ENCODE measurements at places on chromosomes 7 and 10.

DNA sequence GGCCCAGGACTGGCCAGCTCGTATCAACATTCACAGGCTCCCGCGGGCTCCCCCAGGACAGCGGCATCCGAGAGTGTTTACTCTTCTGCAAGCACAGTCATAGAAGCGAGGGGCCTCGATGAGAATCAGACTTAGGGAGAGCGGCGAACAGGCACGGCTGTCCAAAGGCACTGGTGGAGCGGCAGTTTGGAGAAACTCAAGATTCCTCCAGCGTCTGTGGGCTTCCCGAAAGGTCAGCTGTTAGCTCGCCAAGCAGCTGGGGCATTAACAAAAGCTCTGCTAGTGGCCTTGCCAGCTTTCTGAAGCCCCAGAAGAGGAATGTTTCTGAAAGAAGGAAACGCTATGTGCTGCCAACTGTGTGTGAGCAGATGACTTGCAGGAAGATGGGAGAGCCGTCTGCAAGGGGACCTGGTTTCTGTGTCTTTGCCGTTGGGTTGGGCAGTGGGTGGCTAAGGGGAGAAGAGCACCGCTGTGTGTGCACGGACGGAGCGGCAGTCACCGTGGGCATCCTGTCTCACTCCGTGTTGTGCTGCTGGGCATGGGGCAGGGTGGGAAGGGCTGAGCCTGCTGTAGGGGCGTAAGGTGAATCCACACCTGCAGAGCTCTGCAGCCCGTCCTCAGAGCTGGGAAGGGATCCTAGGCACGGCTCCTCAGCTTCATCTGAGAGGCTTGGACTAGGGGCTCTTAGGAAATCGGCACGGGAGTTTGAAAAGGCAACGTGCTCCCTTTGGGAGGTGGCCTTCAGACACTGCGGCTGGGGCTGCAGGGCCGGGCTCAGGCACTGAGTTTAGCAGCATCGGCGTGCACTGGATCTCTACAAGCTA is 42.1 kb downstream of the AMZ1 start:
- no peaks in the 10 kb centered on the region for H3K4me1 ChIP-seq
- no peak for DNase-seq
- H3K4me3 ChIP-seq = no peak overlapping the region
- H3K36me3 ChIP-seq = no peaks in the 10 kb centered on the region
- no peaks in the 10 kb centered on the region for H3K27me3 ChIP-seq

GRCh38 chr7:133458688-133459087 is 205.8 kb downstream of the EXOC4 start:
- no peaks in the 10 kb centered on the region for H3K36me3 ChIP-seq
- no peak overlapping the region for H3K27ac ChIP-seq

DNA sequence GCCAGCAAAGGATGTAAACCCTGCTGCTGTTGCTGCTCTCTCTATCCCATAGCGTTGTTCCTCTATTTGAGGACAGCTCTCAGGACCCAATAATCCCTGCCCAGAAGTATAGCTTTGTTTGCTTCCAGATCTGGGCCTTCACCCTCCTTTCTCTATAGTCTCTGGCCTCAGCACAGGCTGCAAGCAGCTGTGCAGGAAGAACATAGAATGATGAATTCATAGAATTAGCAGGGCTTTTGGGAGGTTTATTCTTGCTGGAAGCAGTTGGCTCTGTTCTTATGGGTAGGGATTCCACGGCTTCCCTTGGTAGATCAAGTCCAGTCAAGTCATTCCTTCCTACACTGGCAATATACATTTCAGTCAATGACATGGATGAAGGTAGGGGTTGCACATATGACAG is 354.7 kb downstream of the HPSE2 start:
- H3K4me3 ChIP-seq = no peak overlapping the region
- H3K4me1 ChIP-seq = no peaks in the 10 kb centered on the region
- no peaks in the 10 kb centered on the region for H3K27me3 ChIP-seq
- no peak for DNase-seq
- H3K27ac ChIP-seq = no peak overlapping the region

DNA sequence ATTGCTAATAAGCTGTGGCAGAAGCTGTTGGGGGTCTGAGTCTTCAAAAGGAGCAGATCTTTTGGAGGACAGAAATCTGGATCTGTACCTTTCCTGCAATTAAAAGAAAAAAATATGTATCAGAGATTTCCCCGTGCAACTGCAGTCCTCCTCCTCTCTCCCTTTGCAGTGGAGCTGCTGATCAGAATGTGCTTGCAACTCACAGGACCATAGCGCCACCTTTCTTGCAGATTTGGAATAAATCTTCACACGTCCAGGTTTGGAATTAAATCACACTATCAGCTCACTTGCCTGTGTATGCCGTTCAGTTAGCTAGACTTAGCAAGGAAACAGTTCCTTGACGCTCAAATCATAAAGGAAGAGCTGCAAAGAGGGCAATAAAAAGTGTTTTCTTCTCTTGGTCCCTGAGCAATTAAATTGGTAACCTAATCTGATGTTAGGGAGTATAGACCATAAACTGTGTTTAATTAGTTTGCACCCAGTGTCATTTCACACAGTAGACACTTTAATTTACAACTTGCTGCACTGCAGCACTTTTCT is 77.4 kb downstream of the PON1 start:
- no peaks in the 10 kb centered on the region for H3K36me3 ChIP-seq

- H3K27ac ChIP-seq = no peak overlapping the region
- no peaks in the 10 kb centered on the region for H3K4me1 ChIP-seq
- no peak for DNase-seq
Measured at GRCh38 chr7:69430384-69431021, 167.8 kb upstream of the AUTS2 start.

DNA sequence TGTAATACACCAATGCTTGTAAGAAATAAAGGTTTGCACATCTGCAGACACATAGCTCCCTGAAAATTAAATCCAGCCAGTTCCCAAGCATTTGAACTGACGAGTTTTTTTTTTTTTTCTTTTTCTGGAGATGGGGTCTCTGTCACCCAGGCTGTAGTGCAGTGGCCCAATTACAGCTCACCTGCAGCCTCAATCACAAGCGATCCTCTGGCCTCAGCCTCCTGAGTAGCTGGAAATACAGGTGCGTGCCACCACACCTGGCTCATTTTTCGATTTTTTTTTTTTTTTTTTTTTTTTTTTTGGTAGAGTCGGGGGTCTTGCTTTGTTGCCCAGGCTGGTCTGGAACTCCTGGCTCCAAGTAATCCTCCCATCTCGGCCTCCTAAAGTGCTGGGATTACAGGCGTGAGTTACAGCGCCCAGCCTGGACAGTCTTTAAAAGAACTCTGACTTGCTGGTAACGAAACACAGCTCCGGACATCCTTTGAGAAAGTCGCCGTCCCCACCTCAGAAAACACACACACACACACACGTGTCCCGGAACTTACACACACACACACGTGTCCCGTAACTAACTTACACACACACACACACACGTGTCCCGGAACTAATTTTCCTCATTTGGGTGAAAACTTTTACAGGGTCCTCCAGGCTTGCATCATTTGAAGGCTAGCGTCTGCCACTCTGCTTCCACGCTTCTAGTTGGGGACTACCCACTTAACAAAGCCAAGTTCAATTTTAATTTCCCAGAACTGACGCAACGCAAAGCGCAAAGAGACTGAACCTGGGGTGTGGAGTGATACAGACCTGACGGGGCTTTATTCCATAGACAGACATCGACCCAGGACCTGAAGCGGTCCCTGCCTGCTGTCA is 18.6 kb downstream of the OCM2 start:
- no peaks in the 10 kb centered on the region for H3K36me3 ChIP-seq
- H3K4me3 ChIP-seq = peak overlapping the region; percentile 89
- DNase-seq = no peak
- H3K27ac ChIP-seq = peak overlapping the region; percentile 64

- no peak overlapping the region for H3K4me3 ChIP-seq
- no peaks in the 10 kb centered on the region for H3K36me3 ChIP-seq
- H3K27ac ChIP-seq = no peak overlapping the region
- no peaks in the 10 kb centered on the region for H3K4me1 ChIP-seq
Measured at GRCh38 chr10:15448598-15448997, 77.5 kb upstream of the FAM171A1 start.

- H3K4me3 ChIP-seq = no peak overlapping the region
- H3K27me3 ChIP-seq = no peaks in the 10 kb centered on the region
- no peak overlapping the region for H3K27ac ChIP-seq
- no peak for DNase-seq
Measured at GRCh38 chr7:38448054-38448453, 174.6 kb upstream of the TARP start.

DNA sequence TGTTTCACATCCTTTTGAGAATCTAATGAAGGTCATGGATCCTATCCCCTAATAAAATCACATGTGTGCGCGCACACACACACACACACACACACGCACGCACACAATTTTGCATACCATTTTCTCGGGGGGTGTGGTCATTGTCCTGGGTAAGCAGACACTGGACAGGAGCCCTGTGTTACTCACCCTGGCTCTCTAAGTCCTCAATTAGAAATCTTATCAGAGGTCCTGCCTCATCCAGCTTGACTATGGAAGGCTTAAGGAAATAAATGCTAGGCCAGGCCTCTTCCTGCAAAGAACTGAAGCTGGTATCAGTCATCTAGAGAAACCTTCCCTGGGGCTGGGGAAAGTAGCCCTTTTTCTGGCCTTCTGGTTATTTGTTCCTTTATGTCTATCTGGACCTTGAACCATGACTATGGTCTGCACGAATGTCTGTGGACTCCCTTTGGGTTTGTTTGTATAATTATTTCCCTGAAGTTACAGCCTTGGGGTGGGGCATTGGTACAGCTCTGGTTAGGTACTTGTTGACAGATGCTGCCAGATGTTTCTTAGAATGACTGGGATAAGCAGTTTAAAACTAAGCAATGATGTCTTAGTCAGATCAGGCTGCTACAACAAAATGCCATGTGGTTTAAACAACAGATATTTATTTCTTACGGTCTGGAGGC is 208.5 kb downstream of the CCDC3 start:
- no peaks in the 10 kb centered on the region for H3K27me3 ChIP-seq
- no peaks in the 10 kb centered on the region for H3K4me1 ChIP-seq
- H3K36me3 ChIP-seq = no peaks in the 10 kb centered on the region
- DNase-seq = no peak
- H3K4me3 ChIP-seq = no peak overlapping the region
- H3K27ac ChIP-seq = no peak overlapping the region

GRCh38 chr7:36526863-36527548 is 137.3 kb downstream of the ANLN start:
- no peak overlapping the region for H3K4me3 ChIP-seq
- no peak overlapping the region for H3K27ac ChIP-seq
- no peaks in the 10 kb centered on the region for H3K27me3 ChIP-seq
- DNase-seq = no peak

DNA sequence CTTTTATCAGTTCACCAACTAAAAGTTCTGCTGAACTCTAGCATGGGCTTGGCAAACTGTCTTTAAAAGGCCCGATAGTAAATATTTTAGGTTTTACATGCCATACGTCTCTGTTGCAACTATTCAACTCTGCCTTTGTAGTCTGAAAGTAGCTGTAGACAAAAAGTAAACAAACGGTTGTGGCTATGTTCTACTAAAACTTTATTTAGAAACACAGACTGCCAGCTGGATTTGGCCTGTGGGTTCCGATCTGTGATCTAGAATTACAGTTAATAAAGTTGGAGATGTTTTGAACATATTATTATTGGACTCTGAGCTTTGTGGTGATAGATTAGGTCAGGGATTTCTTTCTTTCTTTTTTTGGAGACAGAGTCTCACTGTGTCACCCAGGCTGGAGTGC is 33.1 kb downstream of the VPS50 start:
- DNase-seq = no peak
- H3K36me3 ChIP-seq = peaks cover 9% of the 10 kb centered on the region
- no peak overlapping the region for H3K4me3 ChIP-seq
- no peaks in the 10 kb centered on the region for H3K4me1 ChIP-seq

DNA sequence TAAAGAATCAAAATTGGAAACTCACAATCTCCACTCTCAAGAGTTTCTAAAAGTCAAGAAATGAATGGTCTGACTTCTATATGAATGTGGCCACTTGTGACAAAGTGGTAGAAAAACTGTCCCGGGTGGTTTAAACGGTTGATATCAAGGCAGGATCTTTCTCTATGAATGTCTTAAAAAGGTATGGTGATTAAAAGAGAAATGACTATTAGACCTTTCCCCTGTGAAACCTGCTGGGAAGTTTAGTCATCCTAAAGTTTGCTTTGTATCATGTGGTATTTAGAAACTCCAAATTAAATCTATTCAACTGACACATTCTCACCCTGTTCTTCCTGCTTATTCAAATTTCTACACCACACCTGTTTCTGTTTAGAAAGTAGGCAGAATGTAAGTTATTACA is 492.5 kb downstream of the XPNPEP1 start:
- H3K4me3 ChIP-seq = no peak overlapping the region
- DNase-seq = no peak
- H3K27me3 ChIP-seq = no peaks in the 10 kb centered on the region
- H3K4me1 ChIP-seq = no peaks in the 10 kb centered on the region

- no peak for DNase-seq
- H3K36me3 ChIP-seq = no peaks in the 10 kb centered on the region
- no peaks in the 10 kb centered on the region for H3K27me3 ChIP-seq
- H3K27ac ChIP-seq = peak overlapping the region; percentile 54
Measured at GRCh38 chr10:3741688-3742461, 43.1 kb downstream of the KLF6 start.

DNA sequence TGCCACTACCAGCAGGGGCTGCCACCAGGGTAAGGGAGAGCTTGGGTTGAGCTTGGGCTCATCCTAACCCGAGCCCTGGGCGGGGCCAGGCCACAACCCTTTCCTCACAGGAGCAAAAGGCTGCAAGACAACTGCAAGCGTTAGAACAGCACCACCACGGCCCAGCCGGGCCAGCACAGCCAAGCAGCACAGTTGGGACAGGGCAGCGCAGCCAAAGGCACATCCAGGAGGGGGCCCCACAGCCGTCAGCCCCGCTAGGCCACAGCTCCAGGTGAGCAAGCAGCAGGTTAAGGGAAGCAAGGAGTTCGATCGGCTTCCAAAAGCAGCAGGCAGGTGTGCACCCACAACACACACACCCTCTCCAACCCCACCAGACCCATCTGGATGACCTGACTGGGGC is 7.0 kb upstream of the NDST2 start:
- no peak overlapping the region for H3K4me3 ChIP-seq
- peaks cover 12% of the 10 kb centered on the region for H3K4me1 ChIP-seq
- peak overlapping the region; percentile 82 for H3K27ac ChIP-seq
- DNase-seq = no peak

GRCh38 chr10:126667568-126667967 is 2.9 kb downstream of the C10orf90 start:
- no peak overlapping the region for H3K27ac ChIP-seq
- no peak overlapping the region for H3K4me3 ChIP-seq
- H3K27me3 ChIP-seq = no peaks in the 10 kb centered on the region
- no peak for DNase-seq
- no peaks in the 10 kb centered on the region for H3K36me3 ChIP-seq
- H3K4me1 ChIP-seq = no peaks in the 10 kb centered on the region

Measured in breast epithelium (tissue), 4 donors.